ENCODE measurements at places on chromosomes 2 and 18.

DNA sequence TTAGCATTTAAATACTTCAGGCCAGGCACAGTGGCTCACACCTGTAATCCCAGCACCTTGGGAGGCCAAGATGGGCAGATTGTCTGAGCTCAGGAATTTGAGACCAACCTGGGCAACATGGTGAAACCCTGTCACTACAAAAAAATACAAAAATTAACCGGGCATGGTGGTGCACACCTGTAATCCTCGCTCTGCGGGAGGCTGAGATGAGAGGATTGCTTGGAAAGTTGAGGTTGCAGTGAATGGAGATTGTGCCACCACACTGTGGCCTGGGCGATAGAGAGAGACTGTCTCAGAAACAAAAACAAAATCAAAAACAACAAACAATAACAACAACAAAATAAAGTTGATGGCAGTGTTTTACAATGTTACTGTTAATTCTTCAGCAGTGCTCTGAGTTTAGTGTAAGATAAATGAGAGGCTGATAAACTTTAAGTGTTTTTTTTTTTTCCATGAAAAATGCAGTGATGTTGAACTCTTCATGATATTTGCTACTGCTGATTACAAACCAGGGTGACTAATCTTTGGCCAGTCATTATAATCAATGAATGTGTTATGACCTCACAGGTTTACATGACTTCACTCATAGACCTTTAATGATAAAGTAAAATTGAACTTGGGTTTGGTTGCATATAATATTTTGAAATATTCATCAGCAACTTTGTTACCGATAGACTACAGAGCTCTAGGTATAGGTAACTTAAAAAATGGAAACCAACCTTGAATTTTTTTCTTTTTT is 2.5 kb downstream of the ITGAV start:
- no peak for DNase-seq

DNA sequence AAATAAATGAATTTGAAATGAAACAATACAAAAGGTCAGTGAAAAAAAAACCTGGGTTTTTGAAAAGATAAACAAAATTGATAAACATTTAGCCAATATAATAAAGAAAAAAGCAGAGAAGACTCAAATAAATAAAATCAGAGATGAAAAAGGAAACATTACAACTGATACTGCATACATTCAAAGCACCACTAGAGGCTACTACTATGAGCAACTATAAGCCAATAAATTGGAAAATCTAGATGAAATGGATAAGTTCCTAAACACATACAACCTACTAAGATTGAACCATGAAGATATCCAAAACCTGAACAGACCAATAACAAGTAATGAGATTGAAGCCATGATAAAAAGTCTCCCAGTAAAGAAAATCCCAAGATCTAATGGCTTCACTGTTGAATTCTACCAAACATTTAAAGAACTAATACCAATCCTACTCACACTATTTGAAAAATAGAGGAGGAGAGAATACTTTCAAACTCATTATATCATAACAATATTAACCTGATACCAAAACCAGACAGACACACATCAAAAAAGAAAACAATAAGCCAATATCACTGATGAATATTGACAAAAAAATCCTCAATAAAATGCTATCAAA is 80.8 kb upstream of the CERS6 start:
- DNase-seq: no peak

DNA sequence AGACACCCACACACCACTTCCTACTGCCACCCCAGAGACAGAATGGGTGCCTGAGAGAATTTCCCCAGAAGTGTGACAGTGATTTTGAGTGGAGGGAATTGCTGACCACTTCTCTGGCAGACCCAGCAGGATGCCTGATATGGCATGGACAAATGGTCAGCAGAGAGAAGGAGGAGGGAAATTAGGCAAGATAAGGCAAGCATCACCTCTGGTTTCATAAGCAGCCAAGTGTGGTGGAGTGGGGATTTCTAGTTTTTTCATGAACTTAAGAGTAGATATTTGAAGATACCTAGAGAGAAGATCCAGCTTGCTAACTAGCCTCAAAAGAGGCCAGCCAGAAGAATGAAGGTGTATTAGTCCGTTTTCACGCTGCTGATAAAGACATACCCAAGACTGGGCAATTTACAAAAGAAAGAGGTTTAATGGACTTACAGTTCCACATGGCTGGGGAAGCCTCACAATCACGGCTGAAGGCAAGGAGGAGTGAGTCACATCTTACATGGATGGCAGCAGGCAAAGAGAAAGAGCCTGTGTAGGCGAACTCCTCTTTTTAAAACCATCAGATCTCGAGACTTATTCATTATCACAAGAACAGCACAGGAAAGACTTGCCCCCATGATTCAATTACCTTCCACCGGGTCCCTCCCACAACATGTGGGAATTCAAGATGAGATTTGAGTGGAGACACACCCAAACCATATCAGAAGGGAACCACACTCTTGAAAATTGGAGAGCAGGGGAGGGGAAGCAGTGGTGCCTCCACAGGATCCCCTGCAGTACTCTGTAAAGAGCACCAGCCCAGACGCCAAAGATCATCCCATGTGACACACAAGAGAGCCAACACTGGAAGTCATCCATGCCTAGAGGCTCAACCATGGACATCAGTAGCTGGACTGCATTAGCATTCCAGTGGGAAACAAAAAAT is 64.2 kb downstream of the RBM43 start:
- no peak for DNase-seq

DNA sequence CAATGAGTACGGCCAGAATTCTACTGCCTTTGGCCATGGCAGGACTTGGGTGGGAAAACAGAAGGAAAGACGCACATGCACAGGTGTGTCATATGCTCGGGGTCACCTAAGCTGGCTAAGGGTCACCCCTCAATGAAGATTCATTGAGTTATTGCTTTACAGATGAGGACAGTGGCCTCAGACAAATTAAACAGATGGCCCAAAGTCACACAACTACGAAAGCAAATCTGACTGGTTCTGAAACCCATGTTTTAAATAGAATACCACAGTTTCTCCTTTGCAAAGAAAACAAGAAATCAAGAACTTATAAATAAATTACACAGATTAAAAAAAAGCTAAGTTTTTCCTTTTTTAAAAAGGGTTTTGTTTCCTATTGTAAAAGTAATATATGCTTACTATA is 70.5 kb downstream of the ID2 start:
- no peak for DNase-seq

GRCh38 chr2:81389203-81389602 is 1084.7 kb upstream of the LRRTM1 start:
- no peak for DNase-seq

- no peak for DNase-seq
Measured at GRCh38 chr2:69807821-69808540, 21.5 kb upstream of the GMCL1 start.

DNA sequence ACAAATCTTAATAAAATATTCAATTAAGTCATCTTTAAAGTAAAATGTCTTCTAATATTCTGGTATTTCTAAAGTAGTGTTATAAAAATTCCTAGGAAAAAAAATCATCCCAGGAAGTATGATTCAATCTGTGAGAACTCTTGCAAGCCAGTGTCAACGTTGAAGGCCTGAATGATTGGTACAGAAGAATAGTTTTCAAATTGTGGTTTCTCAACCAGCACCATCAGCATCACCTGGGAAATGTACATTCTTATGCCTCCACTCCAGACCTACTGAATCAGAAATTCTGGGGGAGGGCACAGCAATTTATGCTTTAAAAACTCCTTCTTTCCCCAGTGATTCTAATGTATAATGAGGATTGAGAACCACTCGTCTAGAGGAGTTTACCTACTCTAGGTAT is 62.3 kb upstream of the C2orf15 start:
- no peak for DNase-seq

DNA sequence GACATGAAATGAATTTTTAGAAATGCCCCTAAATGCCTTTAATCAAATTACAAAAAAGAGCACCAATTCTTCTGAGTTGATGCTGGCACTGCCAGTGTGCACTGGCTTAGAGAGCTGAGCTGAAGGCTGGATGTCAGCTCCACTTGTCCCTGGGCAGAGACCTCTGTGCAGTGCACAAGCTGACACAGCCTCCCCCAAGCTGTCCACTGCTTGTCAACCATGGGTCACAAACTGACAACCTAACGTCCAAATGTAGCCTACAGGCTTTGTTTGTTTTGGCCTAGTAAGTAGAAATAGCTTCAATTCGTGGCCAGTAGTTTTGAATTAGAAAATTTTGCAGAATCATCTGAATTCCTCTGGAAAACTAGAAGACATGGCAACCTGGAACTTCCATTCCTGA is 605.6 kb downstream of the DCC start:
- DNase-seq: no peak

GRCh38 chr18:48428475-48429177 is 19.4 kb upstream of the ZBTB7C start:
- DNase-seq: no peak

GRCh38 chr18:11802586-11802985 is 48.6 kb upstream of the CHMP1B start:
- no peak for DNase-seq

GRCh38 chr2:129732630-129733026 is 246.8 kb upstream of the RAB6C start:
- no peak for DNase-seq

DNA sequence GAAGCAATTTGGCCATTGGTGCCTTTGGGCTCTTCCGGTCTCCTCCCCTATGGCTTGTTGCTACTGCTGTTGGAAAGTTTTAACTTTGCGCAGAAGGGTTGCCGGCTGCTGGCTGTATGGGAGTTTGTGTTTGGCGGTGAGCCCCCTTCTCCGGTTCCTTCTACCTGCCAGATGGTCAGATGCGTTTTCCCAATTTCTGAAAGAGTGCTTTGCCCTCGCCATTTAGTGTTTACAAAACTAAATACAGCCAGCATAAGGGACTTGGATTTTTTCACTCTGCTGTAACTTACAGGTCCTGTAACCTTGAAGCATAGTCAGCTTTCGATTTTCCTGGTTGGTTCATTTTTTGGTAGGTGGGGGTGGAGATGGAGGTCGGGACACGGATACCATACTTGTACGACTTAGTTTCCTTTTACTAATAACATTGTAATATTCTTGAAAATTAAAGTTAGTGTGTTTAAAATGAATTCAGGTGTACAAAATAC is 604 bp downstream of the COQ10B start:
- DNase-seq: peak; percentile 83

- DNase-seq: no peak
Measured at GRCh38 chr2:204108781-204109295, 172.3 kb downstream of the ICOS start.
